ENCODE measurements at places on chromosomes 13 and 19.

DNA sequence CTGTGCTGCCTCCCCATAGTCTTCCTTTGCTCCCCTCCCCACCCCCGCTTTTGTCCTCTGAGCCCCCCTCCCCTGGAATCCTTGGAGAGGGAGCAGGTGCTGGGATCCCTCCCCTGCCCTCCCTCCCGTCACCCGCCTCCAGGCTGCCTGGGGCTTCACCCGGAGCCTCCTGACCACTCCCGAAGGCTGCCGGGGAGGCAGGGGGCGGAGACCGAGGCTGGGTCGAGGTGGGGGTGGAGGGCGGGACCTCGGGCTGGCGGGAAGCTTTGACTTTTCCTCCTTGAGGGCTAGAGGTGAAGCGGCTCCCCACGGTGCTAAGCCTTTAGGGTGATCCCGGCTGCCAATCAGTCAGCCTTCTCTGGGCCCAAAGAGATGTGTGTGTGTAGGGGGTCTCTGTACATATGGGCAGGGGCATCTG is 1.5 kb downstream of the KMT5C start:
- DNase-seq = peak; percentile 57

GRCh38 chr13:64234255-64234654 is 2818.6 kb upstream of the PCDH20 start:
- DNase-seq = peak; percentile 70

GRCh38 chr19:29908963-29909944 is 32.8 kb upstream of the URI1 start:
- no peak for DNase-seq

DNA sequence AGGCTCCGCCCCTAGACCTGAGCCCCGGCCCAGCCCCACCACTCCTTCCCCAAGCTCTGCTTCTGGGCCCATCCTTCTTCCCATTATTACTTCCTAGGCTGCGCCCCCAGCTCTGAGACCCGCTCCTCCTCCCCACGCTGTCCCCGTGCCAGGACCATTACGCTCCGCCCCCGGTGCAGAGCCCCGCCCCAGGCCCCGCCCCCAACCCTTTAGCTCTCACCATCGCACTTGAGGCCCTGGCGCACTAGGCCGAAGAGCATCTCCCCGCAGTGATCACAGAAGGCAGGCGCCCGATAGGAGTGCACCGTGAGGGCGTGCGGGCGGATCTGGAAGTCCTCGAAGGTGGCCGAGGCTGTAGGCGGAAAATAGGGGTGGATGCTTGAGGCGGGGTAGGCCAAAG is 6.2 kb downstream of the PRKD2 start:
- DNase-seq = no peak

- DNase-seq = no peak
These were observed 10.9 kb downstream of the GNA15 start for GRCh38 chr19:3146677-3147100.

DNA sequence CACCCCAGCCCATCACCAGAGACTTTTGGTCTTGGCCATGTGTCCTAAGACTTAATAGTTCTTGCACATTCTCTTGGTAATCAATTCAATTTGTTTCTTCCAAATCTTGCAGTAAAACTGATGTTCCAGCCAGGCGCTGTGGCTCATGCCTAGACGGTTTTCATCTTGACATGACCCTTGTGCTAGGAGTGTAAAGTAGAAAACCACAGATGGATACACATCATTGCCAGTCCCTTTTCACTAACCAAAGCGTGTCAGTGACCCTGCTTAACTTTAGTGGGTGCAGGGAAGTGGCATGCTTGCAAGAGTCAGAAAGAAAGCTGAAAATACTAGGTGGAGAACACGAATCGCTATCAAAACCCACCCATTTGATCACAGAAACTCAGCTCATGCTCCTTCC is 18.0 kb upstream of the CD70 start:
- no peak for DNase-seq

All from choroid plexus epithelial cell (primary cell).